ENCODE measurements at places on chromosomes 2 and 18.

DNA sequence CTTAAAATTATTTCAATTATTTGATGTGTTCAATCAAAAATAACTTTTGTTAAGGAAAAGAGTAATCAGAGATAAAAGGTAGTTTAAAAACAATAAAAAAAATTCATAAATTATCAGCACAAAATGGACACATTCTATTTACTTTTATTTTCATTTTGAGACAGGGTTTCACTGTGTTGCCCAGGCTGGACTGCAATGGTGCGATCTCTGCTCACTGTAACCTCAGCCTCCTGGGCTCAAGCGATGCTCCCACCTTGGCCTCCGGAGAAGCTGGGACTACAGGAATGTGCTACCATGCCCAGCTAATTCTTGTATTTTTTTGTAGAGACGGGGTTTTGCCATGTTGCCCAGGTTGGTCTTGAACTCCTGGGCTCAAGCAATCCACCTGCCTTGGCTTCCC lies 47.1 kb downstream of the LPIN2 start:
- no peak for DNase-seq

GRCh38 chr2:168895771-168896170 lies 5.3 kb upstream of the G6PC2 start:
- no peak for DNase-seq

GRCh38 chr2:23497063-23497462 lies 112.1 kb downstream of the KLHL29 start:
- no peak for DNase-seq

GRCh38 chr2:207459990-207460757 lies 69.6 kb upstream of the CREB1 start:
- no peak for DNase-seq

DNA sequence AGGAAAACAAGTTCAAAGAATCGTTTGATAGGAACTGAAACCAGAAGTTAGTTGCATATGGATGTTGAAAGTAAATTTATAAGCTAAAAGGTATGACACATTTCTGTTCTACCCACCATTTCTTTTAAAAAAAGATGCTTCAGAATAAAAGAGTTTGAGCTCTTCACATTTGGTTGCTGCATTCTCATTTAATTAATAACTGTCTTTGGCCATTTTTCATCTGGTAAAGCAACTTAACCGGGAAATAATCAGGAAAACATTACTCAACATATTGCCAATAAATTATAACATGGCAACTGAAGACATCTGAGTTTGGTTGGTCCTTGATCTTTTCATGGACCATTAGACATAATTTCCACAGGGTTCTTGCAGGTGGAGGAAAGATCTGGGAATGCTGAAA lies 180.2 kb upstream of the TWIST2 start:
- DNase-seq, result no peak

DNA sequence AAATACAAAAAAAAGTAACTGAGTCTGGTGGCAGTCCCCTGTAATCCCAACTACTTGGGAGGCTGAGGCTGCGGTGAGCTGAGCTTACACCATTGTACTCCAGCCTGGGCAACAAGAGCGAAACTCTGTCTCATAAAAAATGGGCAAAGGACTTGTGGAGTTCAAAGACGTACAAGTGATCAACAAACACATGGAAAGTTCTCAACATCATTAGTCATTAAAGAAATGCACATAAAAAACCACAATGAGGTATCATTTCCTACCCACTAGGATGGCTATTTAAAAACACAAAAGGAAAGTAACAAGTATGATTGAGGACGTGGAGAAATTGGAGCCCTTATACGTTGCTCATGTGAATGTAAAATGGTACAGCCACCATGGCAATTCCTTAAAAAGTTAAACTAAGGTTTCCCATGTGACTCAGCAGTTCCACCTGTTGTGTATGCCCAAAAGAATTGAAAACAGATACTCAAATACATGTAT lies 52.3 kb downstream of the RAB10 start:
- no peak for DNase-seq

- no peak for DNase-seq
Measured at GRCh38 chr2:151241224-151241623, 20.4 kb downstream of the RBM43 start.

GRCh38 chr2:238255151-238255551 lies 15.3 kb upstream of the HES6 start:
- no peak for DNase-seq

GRCh38 chr2:64931246-64932115 lies 57.7 kb upstream of the SLC1A4 start:
- no peak for DNase-seq

DNA sequence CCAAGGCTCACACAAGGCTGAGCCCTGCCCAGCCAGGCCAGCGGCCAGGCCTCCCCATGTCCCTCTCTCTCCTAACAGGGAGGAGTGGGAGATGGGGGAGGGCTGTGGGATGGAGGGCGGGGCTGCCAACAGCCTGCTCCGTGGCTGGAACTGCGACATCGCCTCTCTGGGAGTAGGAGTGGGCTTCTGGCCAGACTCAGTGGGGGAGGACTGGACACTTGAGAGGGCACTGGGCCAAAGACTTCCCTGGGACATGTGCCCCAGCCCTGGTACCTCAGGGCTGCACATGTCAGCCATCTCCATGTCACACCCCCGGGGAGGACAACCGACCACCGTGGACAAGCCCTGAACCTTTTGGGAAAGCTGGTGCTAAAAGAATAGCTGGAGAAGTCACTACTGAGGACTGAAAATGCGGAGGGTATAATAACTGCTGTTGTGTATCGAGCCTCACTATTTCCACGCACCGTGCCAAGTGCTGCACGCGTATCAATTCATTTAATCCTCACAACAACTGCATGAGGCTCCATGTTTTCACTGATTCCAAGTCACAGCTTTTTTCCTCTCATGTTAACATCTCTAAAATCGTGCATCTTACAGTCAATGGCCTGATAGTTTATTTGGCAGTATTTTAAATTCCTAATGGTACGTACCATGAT lies 127.3 kb downstream of the MSH2 start:
- no peak for DNase-seq

- no peak for DNase-seq
Measured at GRCh38 chr2:121412349-121412748, 118.3 kb upstream of the RNU4ATAC start.

- DNase-seq, result no peak
Measured at GRCh38 chr2:216349366-216349765, 22.9 kb downstream of the MARCHF4 start.

DNA sequence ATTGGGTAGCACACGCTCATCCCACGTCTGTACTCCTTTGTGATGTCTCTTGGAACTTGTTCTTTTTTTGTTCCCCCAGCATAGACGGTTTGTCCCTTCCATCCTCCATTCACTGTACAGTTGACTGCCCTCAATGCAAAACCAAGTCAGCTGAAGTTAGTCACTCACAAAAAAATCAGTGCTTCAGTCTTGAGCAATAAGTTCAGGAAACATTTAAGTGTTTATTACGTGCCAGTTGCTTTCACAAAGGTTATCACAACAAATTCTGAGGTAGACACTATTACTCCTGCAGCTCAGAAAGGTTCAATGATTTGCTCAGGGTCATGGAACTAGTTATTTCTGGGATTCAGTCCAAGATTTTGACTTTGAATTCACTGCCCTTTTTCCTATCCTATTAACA lies 102.2 kb downstream of the PDE1A start:
- DNase-seq, result no peak

- DNase-seq, result no peak
Measured at GRCh38 chr2:24872344-24873115, 47.5 kb downstream of the ADCY3 start.

DNA sequence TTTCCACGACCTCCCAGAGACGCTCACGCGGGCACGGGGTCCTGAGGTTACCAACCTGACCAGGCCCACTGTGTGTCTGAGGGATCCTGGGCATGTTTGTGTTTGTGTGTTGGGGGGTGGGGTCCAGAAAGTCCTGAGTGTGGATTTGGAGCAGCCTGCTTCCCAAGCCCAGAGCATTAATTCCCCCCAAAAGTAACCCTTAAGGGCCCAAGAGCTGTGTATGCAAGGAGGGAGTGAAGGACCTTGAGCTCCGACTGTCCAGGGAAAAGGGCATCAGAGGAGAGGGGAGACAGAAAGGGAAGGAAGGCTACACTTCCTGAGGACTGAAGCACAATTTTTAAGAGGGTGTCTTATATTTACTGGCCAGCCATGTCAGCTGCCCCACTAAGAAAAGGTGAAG lies 5.2 kb upstream of the SIX3 start:
- DNase-seq, result no peak

DNA sequence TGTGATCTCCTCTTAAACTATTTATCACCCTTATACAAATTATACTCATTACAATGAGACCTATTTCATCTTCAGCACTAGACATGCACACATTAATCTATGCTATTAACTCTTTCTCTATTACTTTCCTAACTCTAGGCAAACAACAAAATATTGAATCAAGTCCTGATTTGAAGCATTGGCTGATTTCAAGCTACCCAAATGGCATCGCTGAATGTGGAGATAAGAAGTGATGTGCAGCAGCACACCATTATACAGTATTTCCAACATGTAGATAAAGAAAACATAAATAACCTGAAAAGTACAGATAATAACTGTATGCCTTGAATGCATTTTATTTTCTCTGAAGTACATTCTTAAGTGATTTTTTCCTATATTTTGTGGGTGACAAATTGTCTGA lies 268.6 kb upstream of the GULP1 start:
- no peak for DNase-seq

DNA sequence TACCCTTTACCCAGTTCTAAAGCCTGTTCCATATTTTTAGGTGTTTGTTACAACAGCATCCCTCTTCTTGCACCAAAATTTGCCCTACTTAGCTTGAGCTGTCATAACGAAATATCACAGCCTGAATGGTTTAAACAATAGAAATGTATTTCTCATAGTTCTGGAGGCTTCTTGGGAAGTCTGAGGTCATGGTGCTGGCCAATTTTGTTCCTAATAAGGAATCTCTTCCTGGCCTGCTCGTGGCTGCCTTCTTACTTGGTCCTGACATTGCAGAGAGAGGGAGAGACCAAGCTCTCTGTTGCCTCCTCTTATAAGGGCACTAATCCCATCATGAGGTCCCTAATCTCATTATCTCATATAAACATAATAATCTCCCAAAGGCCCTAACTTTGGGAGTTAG lies 267.8 kb downstream of the PID1 start:
- no peak for DNase-seq

- peak; percentile 89 for DNase-seq
Measured at GRCh38 chr2:25878361-25879132, at the start of gene ASXL2. TSS of gene ASXL2 (minus strand) at chr2:25878487. CDS start at chr2:25878222, 265 bp downstream.

DNA sequence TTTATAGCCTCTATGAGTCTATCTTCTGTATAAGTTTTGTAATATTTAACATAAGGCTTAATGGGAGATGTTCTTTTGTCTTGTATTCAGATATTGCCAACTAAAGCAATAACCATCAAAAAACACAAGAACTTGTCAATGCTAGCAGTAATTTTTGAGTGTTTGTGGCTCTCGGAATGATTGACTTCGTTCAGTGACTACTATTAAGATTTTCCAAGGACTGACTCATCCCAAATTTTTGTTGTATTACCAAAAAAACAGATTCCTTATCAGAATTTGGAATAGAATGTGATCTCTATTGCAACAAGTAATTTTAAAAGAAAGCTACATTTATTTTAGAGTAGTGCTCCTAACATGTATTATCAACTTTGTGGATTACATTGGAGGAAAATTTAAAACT lies 8.1 kb downstream of the NABP1 start:
- DNase-seq, result no peak

GRCh38 chr2:14702258-14702657 lies 69.7 kb downstream of the LRATD1 start:
- no peak for DNase-seq

DNA sequence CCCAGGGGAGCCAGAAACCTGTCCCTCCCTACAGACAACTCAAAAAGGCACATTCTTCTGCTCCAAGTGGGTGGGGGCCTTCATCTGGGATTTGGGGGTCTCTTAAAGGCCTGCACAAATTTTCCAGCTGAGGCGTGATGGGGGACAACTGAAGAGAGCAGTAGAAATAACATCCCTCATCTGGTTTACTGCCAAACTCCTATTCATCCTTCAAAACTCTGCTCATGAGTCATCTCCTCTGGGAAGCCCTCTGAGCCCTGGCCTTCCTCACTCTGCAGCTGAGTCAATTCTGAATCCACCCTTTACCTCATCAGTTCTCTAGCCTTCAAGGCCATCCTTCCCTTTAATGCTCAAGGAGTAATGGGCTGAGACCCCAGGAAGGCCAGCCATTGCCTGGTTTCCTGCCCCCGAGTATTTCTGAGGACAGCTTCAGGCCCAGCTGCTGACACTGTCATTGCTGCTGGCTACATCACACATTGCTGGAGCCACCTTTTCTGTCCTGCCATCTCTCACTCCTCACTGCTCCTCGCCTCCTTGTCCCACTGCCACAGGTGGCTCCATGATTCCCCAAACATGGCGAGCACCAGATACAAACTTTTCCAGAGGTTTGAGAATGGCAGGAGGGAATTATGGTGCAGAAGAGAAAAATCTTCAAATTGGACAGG lies 32.2 kb upstream of the GLI2 start:
- DNase-seq, result no peak

DNA sequence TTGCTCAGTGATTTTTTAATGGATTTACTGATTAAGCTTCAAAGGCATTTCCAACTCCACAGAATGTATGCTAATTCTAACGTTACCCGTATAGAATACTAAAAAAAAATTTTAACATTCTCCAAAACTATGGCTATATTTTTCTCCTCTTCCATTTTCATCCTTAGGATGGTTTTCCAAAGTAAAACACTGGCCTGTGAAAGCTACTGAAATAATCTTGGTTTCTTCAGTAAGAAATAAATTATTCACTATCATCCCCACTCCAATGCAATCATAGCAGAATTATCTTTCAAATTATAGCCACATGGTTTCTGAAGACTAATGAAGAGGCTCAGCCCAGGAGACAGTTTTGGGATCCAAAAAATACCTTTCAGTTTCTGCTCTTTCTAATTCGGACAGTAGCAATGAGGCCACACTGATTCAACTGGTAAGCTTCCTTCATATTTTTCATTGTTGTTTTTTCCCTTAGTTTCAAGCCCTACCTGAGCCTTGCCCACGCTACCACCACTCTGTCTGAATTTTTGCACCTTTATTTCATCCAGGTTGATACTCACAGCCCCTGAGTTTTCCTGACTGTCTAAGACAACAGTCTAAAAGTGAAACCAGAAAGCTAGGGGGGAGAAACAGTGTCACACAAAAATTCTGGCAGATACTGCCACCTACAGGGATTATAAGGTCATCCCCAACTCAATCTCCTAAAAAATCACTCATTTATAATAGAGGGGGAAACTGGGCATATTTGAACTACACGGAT lies 887.9 kb downstream of the NRXN1 start:
- no peak for DNase-seq

DNA sequence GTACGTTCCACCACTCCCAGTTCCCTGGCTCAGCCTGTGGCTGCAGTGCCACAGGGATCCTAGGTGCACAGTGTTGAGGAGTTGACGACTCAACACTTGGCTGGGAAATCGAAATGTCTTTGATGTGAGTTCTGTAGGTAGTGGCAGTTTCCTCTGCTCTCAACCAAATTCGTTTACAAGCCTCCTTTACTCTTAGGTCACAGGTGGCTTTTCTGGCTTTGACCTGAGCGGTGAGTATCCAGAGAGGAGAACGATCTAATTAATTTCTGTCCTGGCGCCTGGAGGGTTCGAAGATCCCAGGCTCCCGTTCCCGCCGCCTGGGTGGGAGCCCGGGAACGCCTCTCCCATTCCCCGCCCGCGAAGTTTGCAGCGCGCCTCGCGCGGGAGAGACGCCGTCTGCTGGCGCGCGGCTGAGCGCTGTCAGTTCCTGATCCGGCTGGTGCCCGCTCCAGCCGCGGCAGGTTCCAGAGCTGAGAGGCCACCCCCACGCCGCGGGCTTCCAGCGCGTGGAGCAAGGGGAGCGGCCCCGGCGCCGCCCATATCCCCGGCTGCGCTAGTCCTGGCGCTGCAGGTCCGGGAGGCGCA lies at the start of gene LAMA3:
Gene LAMA3, plus strand, starts transcription at position 423 of the 585 bp plus-strand sequence. CDS start 231 bp downstream, outside the sequence.
- DNase-seq, result peak; percentile 50

GRCh38 chr2:67400560-67401485 lies 3.7 kb downstream of the ETAA1 start:
- DNase-seq, result no peak

- DNase-seq, result no peak
Measured at GRCh38 chr2:60311524-60311923, 241.9 kb downstream of the BCL11A start.
